Naive thymus-derived CD4-positive, alpha-beta T cell (primary cell): ENCODE measurements at places on chromosomes 1 and 21. TPM values are rescaled to one million over a fixed set of nuclear protein-coding genes. Genes with fewer than 3 reads are reported as not detected.

Gene CRNN
- total RNA-seq = not detected

Gene AMY2B
- total RNA-seq = 11.9 and 13.2 TPM in 2 replicates

Gene RCSD1
- 142 TPM for total RNA-seq

Gene RIMKLA
- total RNA-seq = 0.05 TPM

Gene CR1L
- total RNA-seq = 0.53 TPM
